ENCODE measurements at places on chromosomes 16 and 17. TPM values are rescaled to one million over a fixed set of nuclear protein-coding genes. Genes with fewer than 3 reads are reported as not detected.

DNA sequence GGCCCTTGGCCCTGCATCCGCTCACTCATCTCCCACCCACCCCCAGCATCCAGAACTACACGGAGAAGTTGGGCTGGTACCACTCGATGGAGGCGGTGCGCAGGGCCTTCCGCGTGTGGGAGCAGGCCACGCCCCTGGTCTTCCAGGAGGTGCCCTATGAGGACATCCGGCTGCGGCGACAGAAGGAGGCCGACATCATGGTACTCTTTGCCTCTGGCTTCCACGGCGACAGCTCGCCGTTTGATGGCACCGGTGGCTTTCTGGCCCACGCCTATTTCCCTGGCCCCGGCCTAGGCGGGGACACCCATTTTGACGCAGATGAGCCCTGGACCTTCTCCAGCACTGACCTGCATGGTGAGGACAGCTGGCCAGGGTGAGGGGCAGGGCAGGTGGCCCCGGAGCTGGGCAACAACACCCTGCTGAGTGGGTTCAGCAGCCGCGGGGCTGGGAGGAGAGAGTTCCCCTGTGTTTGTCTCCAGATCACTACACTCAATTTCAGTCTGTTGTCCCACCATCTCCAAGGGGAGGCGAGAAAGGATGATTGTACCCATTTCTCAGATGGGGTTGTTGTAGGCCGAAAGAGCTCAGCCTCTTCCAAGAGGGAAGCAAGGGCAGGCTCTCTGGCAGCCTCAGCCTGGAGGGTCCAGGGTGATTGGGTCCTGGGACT lies 14.4 kb downstream of the MMP15 start:
- no peak for DNase-seq

GRCh38 chr16:30054451-30054850 lies 11.1 kb upstream of the ALDOA start:
- DNase-seq: no peak

HOXB8 gene
- 68.4 TPM for polyA plus RNA-seq

DNA sequence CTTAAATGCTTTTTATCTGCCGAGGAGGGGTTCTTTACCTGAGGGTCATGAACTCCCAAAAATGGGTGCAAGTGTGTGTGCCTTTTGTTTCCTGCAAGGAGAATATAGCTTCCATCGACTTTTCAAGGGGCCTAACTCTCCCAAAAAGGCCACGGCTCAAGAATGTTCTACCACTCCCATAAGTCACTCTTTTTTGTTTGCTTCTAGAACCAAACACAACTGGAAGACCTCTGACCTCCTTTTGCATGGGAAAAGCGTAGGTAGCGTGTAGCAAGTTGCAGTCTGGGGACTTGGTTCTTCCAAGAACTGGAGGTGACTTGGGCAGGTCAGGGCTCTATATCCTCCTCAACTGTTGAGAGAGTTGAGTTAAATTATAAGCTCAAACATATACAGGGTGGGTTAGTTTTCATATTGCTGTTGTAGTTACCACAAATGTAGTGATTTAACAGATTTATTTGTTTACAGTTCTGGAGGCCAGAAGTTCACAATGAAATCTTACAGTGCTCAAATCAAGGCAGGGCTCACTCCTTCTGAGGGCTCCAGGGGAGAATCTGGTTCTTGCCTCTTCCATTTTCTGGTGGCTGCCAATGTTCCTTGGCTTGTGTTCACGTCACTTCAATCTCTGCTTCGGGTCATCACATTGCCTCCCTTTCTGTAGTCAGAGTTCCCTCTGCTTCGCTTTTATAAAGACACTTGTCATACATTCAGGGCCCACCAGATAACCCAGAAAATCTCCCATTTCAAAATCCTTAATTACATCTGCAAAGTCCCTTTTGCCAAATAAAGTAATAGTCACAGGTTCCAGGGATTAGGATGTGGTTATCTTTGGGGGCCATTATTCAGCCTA lies 1.4 kb downstream of the TMEM97 start:
- no peak for DNase-seq

- no peak for DNase-seq
These were observed 31.6 kb upstream of the CDH15 start for GRCh38 chr16:89139907-89140361.

- no peak for DNase-seq
These were observed 1.0 kb downstream of the TSPOAP1 start for GRCh38 chr17:58327363-58328194.

- DNase-seq: no peak
These were observed 18.5 kb upstream of the ARHGAP27 start for GRCh38 chr17:45451131-45451530.

- DNase-seq: no peak
These were observed 26.2 kb upstream of the ZNF652 start for GRCh38 chr17:49388290-49388640.

- no peak for DNase-seq
These were observed 147.5 kb upstream of the GSE1 start for GRCh38 chr16:85465328-85466303.

- DNase-seq: no peak
These were observed 15.5 kb downstream of the RMI2 start for GRCh38 chr16:11360641-11361373.

- DNase-seq: no peak
These were observed 5.0 kb upstream of the TLCD2 start for GRCh38 chr17:1714980-1715802.

All from renal cortex interstitium (tissue), 15 donors.